ENCODE measurements at places on chromosomes 2 and 18.
A peak's percentile ranks its signal among the peaks of the same experiment; 100 is the strongest.

DNA sequence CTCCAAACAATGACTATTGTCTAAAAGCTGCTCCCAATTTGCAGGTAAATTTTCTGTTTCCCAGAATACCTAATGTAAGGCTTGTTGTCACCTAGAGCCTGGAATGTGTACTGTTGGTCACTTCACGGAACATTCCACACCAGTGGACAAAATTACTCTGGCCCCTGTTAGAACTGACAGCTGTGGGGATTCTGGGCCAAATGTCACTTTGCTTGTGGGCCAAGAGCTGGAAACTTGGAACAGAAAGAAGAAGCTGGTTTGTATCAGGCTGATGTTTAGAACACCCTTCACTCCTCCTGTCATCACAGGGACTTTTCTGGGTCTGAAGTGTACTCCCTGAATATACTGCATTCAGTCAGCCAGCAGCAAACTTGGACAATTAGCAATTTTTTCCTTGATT is 495.6 kb upstream of the SYT4 start:
- DNase-seq, result no peak

- DNase-seq, result no peak
Measured at GRCh38 chr2:232926431-232926939, 56.4 kb downstream of the SNORC start.

DNA sequence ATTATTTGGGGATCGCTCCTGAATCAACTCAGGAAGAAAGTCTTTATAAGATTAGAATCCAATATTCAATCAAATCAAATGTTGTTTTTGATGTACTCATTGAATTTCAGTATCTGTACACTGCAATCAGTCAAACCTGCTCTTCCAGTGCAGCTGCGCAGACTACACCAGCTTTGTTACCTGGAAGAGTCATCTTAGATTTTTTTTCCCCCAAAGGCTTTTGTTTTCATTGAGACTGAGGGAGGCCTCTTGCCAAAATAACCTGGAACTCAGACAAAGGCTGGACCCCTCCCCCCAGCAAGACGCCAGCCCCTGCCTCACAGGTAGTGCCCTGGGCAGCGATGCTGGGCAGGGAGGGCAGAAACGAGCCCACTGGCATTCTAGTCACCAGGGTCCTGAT is 74.8 kb downstream of the ARHGEF4 start:
- DNase-seq, result no peak

- DNase-seq, result no peak
Measured at GRCh38 chr2:99490623-99491461, 1.0 kb upstream of the REV1 start.

GRCh38 chr2:27811768-27812167 is 40.2 kb downstream of the MRPL33 start:
- no peak for DNase-seq

DNA sequence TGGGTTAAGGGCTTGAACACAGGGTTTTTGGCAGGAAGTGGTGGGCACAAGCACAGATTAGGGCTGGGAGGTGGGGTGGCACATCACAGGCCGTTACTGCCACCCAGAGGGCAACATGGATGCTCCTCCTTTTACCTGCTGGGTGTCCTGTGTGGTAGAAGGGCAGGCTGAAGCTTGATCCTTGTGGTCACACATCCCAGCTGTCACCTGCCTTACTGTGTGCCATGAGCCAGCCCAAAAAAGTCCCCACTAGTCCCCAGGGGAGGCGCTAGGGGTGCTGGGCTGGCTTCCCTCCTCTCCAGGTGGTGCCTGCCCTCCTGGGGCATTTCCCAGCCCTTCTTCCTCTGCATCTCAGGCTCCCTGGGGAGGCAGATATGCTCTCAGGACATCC is 50.5 kb upstream of the ALPP start:
- DNase-seq, result no peak

DNA sequence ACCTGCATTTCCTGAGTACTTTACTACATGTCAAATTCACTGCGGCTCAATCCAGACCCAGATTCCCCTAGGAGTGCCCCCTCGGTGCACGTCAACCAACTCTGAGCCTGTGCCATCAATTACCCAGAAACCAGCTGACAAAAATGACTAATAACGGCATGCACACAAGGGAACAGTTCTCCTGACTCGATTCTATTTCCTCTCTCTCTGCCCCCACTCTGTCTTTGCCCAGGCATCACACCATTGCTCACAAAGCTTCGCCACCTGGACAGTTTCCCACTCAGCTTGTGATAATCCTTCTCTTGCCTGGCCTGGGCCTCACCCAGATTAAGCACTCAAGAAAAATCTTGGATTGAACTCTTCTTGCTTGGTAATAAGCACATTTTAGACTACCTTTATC is 115.3 kb upstream of the NDUFV2 start:
- DNase-seq, result no peak

DNA sequence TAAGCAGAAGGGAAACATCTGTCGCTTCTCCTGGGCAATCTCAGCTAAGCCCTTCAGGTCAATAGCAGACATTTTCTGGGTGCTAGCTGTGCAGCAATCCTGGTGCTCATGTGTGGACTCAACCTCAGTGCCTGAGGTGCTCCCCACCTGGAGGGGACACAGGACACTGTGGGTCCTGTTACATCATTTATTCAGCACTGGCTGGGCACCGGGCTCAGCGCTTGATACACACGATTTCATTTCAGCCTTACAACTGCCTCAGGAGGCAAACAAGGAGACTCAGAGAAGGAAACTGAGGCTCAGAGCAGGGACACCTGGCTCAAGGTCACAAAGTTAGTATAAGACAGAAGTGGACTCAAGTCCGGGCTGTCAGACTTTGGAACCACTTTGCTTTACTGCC is 46.7 kb downstream of the MARCO start:
- peak; percentile 3 for DNase-seq

GRCh38 chr2:118773826-118774225 is 73.6 kb downstream of the EN1 start:
- no peak for DNase-seq

DNA sequence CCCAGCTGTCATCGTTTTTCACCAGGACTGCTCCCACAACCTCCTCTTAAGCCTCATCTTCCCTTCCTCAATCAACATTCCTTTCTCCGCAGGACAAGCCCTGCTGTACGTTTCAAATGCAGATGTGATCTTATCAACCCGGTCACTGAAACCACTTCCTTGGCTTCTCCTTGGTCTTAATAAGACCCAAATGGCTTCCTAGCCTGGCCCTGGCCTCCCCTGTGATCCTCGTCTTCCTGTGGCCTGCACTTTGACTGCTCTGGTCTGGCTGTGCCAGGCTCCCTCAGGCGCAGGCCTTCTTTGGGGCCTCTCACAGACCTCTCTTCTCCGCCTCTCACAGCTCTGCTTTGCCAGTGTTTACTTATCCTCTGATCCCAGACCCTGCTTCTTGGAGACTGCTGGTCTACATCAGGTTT is 4.7 kb upstream of the ADNP2 start:
- DNase-seq, result no peak

- peak; percentile 25 for DNase-seq
Measured at GRCh38 chr18:24659827-24660720, 199.6 kb downstream of the HRH4 start.

DNA sequence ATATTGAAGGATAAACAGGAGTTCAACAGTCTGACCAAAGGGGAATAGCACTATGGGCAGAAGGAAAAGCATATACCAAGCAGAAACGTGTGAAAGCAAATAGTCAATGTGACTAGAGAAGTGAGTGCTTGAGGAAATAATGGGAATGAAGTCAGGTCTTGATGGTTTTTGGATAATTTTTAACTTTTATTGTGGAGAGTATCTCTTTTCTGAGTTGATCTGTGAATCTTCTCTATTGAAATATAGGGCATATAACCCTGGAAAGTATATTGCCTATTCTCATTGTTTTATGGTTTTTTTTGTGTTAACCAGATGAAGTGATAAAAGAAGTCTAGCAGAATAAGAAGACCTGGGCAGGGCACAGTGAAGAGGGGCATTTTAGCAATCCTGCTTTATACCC is 16.4 kb upstream of the FABP1 start:
- DNase-seq, result no peak

GRCh38 chr2:8090748-8091700 is 590.8 kb upstream of the ID2 start:
- no peak for DNase-seq

DNA sequence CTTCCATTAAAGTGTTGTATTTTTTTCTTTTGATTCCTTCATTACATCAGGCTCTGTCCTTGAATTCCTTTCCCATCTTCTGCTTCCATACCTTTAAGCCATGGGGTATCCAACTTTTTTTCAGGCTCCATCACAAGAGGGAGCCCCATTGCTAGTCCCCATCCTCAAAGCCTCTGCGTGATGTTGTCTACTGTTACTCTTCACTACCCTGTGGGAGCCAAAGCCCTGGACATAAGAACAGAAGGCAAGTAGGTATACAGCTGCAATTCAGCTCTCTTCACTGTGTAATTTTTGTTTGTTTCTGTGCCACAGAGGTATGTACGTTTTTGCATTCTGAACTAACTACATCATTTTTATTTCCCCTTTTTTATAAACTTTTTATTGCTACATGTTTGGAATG is 36.6 kb upstream of the CCNYL1 start:
- DNase-seq, result no peak

GRCh38 chr2:134137182-134137611 is 116.7 kb upstream of the MGAT5 start:
- DNase-seq, result no peak

DNA sequence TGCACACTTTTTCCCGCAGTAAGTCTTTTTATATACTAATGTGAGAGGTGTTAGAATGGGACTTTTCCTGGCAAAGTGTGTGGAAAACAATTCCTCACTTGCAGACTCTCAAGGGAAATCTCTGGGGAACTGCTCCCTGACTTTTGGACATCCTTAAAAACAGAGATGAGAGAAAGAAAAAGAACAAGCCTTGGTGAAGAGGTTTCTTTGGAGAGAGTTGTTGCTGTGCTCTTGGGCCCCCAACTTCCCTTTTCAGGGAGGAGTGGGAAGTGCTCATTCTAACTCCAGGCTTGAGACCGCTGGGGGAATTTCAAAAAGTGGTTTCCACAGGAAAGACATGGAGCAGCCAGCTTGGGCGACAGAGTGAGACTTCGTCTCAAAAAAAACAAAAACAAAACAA is 142.6 kb upstream of the SPRED2 start:
- no peak for DNase-seq

- DNase-seq, result no peak
Measured at GRCh38 chr2:234162861-234163260, 112.4 kb downstream of the SPP2 start.

GRCh38 chr2:112566104-112566503 is 18.3 kb upstream of the CHCHD5 start:
- no peak for DNase-seq

DNA sequence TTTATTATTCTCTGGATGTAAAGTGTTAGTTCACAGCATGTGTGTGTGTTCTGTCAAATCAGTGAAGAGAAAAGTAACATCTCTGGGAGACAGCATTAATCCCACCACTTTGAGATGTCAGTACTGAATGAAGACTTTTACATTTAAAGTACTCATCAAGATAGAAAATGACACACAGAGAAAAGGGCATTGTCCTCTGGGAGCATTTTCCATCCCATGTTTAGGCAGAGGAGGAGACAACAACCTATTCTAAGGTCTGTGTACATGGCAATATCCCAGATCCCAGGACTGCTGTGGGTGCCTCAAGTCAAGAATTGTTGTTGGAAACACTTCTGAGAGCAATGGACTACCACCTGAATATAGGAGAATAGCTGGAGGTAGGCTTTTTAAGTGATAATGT is 201.5 kb downstream of the PPP1R1C start:
- no peak for DNase-seq

DNA sequence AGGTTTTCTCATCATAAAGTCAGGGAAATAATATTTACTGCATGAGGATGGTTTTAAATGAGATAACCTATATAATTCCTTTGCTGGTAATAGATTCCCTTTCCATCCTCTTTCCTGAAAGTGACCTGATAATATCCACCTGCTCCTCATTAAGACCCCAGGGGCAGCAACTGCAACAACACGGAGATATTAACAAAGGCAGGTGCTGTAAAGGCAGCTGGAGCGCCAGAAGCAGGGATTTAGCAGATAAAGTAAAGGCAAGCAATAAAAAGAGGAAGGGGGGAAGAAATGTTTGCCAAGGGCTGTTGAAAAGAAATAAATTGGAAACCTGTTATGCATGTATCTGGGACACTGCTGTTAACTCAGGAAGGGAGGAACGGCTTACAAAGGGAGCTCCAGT is 472.6 kb upstream of the KLHL29 start:
- DNase-seq, result no peak

DNA sequence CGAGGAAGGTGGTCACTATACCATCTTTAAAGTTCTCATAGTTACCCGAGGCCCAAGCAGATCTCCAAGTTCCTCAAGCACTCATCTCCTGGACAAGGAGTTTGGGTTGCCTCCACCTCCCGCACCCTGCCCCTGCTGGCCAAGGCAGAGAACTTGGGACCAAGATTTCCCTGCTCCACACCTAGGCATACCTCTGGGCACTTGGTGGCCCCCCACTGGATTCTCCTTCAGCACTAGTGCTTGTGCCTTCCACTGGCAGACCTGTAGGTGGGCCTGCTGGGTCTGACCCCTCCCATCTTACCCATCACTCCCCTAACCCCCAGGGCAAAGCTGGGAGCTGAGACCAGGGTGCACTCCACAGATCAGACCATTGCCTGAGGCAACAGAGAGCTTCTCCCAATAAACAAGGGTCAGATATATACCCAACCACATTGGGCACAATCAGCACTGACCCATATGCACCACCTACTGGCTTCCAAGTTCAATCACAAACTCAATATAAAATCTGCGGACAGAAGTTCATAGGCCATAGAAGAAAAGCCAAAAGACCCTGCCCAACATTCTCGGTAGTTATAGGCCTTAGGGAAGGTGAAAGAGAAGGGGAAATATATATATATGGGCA is 244.2 kb downstream of the EXOC6B start:
- DNase-seq, result no peak

DNA sequence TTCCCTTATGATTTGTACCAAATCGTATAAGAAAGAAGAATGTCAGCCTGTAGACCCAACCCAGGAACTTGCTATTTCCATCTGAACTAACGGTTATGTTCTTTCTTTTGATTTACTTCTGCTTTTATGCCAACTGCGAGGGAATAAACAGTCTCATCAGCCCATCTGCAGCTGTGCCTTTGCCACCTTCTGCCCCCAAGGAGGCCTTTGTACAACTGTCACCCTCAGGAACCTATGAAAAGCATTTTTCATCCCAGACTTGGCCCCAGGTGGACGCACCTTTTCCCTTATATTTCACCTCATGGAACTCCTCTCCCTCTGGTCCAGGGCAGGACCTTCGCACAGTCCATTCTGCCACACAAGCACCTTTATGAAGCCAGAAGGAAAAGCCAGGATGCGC is 109.8 kb downstream of the AOX1 start:
- DNase-seq, result no peak

- peak; percentile 70 for DNase-seq
Measured at GRCh38 chr2:128442053-128442751, 123.5 kb upstream of the HS6ST1 start.

DNA sequence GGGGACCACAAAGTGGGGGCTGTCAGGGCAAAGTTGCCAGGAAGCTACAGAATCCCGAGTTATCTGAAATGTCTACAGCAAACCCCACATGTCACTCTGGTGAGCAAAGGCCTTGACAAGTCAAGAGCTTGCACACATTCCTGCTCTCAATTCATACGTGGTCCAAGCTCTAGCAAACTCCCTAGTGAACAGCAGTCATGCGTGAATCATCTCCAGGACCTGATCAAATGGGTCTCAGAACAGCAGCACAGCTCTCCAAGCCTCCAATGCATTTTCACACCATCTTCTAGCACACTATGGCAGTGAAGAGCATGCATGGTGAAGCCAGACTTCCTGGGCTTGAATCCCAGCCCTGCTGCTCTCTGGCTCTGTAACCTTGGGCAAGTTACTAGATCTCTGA is 68.5 kb downstream of the MYO5B start:
- no peak for DNase-seq

GRCh38 chr18:7824970-7825369 is 257.9 kb downstream of the PTPRM start:
- no peak for DNase-seq

Measured in colonic mucosa (tissue), 4 donors.